ENCODE measurements at places on chromosomes 6 and 20.

DNA sequence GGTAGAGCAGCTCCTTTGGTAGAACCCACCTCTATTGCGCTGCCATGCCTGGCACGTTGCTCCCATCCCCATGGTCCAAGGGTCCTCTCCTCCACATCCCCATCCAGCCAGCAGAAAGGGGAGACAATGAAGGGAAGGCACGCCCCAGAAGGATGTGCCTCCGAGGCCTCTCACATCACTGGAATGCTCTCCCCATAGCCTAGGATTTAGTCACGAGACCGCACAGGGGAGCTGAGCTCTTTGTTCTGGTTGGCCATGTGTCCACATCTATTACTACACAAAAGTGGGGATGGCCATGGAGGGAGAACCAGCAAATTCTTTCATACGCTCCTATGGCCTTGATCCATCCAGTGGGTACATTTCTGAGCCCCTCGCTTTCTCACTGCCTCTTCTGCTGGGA is 60.5 kb upstream of the SALL4 start:
- DNase-seq: no peak

GRCh38 chr20:62241506-62241905 is 3.2 kb downstream of the OSBPL2 start:
- DNase-seq: no peak

DNA sequence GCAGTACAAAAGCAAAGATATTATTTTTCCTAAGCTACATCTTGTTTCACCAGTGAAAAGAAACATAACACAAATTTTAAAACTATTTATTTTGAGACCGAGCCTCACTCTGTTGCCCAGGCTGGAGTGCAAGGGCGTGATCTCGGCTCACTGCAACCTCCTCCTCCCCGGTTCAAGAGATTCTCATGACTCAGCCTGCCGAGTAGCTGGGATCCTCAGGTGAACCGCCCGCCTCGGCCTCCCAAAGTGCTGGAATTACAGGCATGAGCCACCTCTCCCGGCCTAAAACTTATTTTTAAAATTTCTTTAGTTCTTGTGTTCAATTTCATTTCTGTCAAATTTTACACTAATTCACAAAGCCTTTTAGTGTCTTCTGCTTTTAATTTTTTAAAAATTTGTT is 5.9 kb downstream of the SRSF12 start:
- no peak for DNase-seq

DNA sequence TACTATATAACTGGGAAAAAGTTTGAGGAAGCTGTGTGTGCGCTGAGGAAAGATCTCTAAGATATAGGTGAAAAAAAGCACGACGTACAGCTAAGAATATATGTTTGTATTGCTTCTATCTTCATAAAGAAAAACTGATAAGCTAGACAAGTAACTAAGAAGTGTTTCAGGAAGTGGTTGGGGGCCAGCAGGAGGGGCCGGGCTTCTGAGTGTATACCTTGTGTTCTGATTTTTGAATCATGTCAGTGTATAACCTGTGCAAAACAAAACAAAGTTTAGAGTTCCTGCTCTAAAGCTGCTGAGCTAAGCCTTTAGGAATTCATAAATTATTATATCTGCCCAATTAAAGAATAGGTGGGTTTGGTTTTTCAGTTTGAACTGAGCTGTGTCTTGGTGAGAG is 7.9 kb upstream of the OSER1 start:
- no peak for DNase-seq

DNA sequence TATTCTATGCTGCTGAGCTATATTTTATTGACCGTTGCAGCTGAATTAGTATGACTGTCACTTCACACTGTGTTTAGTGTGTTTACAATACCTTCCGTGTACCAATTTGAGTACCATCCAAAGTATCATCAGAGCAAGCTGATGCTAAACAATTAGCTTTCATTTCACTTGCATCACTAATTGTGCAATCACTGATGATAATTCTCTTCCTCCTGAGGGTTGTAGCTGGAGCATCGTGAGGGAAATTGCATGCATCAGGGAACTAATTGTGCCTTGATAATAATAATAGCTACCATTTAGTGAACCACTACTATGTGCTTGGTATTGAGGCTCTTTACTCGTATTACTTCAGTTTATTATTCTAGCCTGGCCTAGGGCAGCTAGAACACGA is 384.8 kb upstream of the SOX4 start:
- no peak for DNase-seq

DNA sequence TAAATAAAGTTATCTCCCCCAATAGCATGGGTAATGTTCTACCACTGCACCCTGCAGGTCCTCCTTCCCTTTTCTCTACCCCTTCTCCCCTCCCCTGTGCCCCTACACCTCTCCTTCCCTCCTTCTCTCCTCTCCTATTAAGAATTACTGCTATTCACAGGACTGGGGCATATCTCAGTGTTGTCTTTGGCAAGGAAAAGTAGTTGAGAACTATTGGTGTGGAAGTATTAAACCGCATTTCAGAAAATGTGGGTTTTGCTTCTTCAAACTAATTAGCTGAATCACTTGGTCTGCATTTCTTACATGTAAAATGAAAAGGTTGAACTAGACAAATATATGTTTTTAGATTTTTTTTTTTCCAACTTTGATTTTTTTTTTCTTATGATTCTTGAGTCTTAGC is 296.3 kb downstream of the CDKAL1 start:
- no peak for DNase-seq

- DNase-seq: no peak
Observed at GRCh38 chr20:4545526-4545925, 176.2 kb upstream of the PRND start.

DNA sequence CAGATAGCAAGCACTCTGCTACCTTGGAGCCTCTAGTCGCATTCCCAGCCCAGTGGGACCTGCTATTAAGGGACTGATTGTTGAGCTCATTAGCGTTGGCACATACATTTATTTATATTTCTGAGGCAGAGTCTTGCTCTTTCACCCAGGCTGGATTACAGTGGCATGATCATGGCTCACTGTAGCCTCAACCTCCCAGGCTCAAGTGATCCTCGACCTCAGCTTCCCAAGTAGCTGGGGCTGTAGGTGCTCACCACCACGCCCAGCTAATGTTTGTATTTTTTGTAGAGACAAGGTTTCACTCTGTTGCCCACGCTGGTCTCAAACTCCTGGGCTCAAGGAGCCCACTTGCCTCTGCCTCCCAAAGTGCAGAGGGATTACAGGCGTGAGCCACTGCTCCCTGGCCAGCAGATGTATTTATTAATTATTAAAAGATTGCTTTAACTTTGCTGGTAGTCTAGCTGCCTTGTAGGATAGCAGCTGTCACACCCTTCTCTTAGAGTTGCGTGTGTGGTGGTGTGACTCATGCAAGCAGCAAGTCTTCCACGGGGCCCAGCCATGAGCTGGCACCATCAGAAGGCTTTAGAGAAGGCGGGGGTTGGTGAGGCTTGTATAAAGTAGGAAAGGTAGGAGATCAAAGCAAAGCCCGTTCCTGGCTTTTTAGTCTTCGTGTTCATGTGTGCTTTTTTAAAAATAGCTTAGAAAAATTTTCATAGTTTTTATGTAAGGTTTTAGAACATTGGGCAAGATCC is 16.5 kb downstream of the ACTR5 start:
- DNase-seq: no peak

GRCh38 chr6:20610636-20611370 is 76.5 kb downstream of the CDKAL1 start:
- no peak for DNase-seq

DNA sequence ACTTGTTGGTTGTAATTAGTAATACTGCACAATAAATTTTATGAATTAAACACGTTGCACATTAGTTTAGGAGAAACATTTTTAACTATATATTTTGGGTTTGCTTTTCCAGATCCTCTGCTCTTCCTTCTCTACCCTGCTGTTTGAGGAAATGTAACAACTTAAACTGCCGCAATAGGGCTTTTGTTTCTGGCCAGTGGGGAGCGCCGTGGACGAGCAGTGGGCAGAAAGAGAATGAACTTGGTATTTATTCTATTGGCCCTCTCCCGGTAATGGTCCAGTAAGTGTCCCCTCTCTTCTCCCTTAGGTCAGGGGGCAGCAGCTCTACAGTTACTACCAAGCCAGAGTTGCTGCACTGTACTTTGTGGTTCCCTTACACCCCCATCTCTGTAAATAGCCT is 35.2 kb upstream of the EPHA7 start:
- no peak for DNase-seq

GRCh38 chr6:40988634-40989033 is 50.4 kb downstream of the UNC5CL start:
- no peak for DNase-seq

GRCh38 chr20:2246069-2246491 is 49.7 kb upstream of the TGM3 start:
- DNase-seq: no peak
